ENCODE measurements at places on chromosomes 7 and 10. TPM values are rescaled to one million over a fixed set of nuclear protein-coding genes. Genes with fewer than 3 reads are reported as not detected.
A peak's percentile ranks its signal among the peaks of the same experiment; 100 is the strongest.

ENTPD7 gene
- total RNA-seq, result 7.4 TPM

DNA sequence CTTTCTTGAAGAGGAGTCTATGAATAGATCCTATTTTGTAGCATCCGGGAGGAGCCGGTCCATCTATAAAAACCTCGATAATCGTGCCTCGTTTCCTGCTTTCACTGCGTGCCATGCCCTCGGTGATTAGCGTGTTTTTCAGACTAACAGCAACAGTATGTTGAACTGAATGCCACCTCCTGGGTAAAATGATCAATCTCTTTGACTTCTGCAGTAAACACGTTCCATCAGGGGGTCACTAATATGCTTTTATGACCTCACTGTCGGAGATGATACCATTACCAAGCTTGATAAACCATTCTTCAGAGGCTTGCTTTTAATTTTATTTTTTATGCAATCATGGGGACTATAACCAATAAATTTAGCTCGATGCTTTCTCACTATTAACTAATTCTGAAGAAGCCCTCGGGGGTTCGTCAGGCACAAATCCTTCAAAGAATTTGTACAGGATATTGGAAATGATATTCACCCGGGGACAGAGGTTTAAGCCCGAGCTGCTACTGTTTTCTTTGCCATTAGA, 228.3 kb downstream of the ADARB2 start:
- H3K27ac ChIP-seq, result no peak overlapping the region
- no peak overlapping the region for H3K4me3 ChIP-seq
- no peak for DNase-seq
- H3K4me1 ChIP-seq, result no peaks in the 10 kb centered on the region

- no peaks in the 10 kb centered on the region for H3K27me3 ChIP-seq
- no peak for DNase-seq
- H3K4me3 ChIP-seq, result no peak overlapping the region
- H3K4me1 ChIP-seq, result no peaks in the 10 kb centered on the region
- no peaks in the 10 kb centered on the region for H3K36me3 ChIP-seq
Observed at GRCh38 chr10:125868372-125868975, 12.6 kb downstream of the DHX32 start.

DNA sequence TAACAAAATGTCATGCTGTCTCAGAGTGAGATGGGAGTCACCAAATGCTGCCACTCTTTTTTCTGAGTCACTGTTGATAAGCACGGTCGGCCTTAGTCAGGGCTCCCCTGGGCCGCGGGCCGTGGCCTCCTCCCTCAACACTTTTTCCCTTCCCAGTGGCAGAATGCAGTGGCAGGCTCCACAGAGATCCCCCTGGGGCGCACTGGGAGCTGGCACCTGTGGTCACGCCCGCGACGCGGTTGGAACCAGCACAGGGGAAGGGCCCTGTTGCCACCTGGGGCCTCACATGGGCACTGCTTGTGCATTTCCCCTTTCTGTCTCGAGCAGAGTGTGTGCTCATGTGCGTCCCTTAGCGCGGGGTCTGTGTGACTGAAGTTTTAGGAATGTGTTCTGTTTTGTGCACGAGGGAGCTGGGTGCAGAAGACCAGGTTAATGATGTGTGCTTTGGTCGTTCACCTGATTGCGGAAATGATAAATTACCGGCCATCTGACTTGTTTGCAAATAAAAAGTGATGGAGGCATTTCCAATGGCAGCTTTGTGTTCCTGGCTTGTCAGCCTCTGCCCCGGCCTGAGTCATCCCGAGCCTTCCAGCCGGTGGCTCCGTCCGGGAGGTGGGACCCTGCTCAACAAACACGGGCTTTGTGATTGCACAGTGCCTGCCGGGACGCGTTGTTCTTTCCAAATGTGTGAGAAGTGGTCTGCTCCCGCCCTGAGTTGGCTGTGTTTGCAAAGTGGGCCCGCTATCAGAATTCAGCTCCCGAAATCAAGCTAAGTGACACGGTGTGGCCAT, 100.7 kb downstream of the NKX6-2 start:
- H3K4me1 ChIP-seq, result peaks cover 17% of the 10 kb centered on the region
- no peak overlapping the region for H3K4me3 ChIP-seq
- DNase-seq, result no peak
- H3K27ac ChIP-seq, result no peak overlapping the region
- no peaks in the 10 kb centered on the region for H3K27me3 ChIP-seq
- H3K36me3 ChIP-seq, result no peaks in the 10 kb centered on the region

SPAM1 gene
- total RNA-seq, result not detected

GRB10 gene
- 0.20 TPM for total RNA-seq

PTCD1 gene
- total RNA-seq, result 11.4 TPM

ACTR3C gene
- total RNA-seq, result 4.5 TPM

- H3K27ac ChIP-seq, result no peak overlapping the region
- H3K27me3 ChIP-seq, result peaks cover 46% of the 10 kb centered on the region
- H3K36me3 ChIP-seq, result no peaks in the 10 kb centered on the region
- no peak for DNase-seq
- no peak overlapping the region for H3K4me3 ChIP-seq
Observed at GRCh38 chr10:27747096-27747451, 1.5 kb upstream of the MKX start.

DNA sequence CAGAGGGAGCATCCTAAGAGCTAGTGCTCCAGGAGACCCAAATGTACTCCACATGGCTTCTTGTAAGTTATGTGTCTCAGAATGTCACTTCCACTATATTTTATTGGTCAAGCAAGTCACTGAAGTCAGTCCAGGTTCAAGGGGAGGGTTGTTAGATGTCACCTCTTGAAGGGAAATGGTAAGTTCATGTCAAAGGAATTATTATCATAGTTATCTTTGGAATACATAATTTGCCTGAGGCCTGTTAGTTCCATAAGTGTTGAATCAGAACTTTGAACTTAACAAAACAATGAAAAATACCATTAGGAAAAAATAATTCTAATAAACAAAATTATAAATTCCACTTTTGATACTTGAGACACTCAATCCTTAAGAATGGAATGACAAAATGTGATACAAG, 30.6 kb downstream of the STAM start:
- H3K4me3 ChIP-seq, result no peak overlapping the region
- DNase-seq, result no peak
- H3K27ac ChIP-seq, result no peak overlapping the region

- H3K4me1 ChIP-seq, result no peaks in the 10 kb centered on the region
- no peak for DNase-seq
- H3K27me3 ChIP-seq, result no peaks in the 10 kb centered on the region
- H3K4me3 ChIP-seq, result no peak overlapping the region
- no peak overlapping the region for H3K27ac ChIP-seq
- H3K36me3 ChIP-seq, result no peaks in the 10 kb centered on the region
Observed at GRCh38 chr7:115676080-115676479, 354.5 kb downstream of the TFEC start.

DNA sequence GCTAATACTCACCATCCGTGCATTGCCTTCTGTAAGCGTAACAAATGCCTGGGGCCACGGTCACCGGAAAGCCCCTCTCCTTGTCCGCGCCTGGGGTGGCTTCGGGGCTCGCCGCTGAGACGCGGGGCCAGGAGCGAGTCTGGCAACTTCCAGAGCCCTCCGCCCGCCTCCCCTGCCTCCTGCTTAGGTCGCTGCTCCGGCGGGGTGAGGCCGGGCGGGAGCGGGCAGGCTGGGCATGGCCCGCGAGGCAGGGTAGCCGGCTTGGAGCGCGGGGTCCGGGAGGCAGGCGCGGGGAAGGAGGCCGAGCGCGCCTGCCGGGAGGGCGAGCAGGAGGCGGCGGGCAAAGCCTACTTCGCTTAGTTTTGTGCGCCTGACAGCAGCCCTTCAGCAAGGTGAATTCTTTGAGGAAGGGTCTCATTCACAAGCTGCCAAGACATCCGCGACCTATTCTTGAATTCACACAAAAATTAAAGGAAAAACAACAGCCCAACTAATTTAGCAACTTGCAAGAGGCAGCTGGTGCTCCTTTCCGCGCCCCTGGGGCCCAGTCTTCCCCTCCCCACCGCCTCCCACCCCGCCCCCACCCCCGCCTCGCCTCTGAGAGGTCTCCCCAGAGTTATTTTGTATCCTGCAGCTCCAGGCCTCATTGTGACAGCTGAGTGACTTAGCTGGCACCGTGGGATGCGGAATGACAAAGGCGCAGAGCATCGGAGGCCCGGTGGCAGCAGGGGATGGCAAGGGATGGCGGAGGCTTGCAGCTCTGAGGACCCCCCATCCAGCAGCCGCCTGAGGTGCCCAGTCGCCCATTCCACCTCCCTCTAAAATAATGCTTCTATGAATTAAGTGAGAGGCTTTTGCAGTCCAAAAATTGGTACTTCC, 12.8 kb upstream of the KAT6B start:
- no peak for DNase-seq
- H3K27ac ChIP-seq, result no peak overlapping the region
- no peak overlapping the region for H3K4me3 ChIP-seq
- no peaks in the 10 kb centered on the region for H3K4me1 ChIP-seq
- H3K27me3 ChIP-seq, result no peaks in the 10 kb centered on the region
- H3K36me3 ChIP-seq, result no peaks in the 10 kb centered on the region

- H3K4me3 ChIP-seq, result no peak overlapping the region
- DNase-seq, result no peak
- no peaks in the 10 kb centered on the region for H3K36me3 ChIP-seq
- H3K4me1 ChIP-seq, result no peaks in the 10 kb centered on the region
- no peaks in the 10 kb centered on the region for H3K27me3 ChIP-seq
Observed at GRCh38 chr7:23965296-23965695, 255.3 kb downstream of the STK31 start.

- H3K27ac ChIP-seq, result no peak overlapping the region
- DNase-seq, result no peak
- H3K4me1 ChIP-seq, result no peaks in the 10 kb centered on the region
- H3K27me3 ChIP-seq, result no peaks in the 10 kb centered on the region
Observed at GRCh38 chr7:41788556-41788955, 85.7 kb upstream of the INHBA start.

DNA sequence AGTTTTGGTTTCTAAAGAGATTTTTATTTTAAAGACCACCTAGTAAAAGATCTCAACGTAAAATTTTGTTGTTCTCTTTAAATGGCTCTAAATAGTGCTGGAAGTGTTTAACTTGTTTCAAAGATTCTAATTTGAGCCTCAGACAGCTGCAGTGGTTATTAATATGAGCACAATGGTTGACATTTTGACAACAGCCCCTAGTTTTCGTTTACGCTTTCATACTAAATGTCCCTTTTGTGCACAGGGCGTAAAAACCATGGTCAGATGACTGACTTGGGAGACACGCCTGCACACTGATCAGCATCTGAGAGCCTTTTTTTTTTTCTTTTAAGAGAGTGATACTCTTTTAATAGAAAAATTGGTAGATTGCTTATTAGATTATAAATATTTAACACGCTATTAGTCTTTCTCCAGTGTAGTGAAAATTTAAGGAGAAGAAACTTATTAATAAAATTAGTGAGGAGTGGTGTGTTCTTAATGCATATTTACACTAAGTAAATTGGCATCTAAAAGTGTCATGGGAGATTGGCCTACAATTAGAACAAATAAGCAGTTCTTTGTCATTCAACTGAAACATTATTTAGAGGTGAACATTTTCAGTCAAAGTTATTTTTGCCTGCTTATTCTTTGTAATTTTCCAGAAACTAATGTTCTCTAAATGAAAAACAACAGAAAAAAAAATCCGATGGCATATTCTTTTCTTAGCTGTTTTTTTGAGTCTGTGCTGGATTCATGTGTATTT, 182.8 kb upstream of the PHYHIPL start:
- H3K4me3 ChIP-seq, result no peak overlapping the region
- H3K36me3 ChIP-seq, result no peaks in the 10 kb centered on the region
- no peaks in the 10 kb centered on the region for H3K4me1 ChIP-seq
- no peak overlapping the region for H3K27ac ChIP-seq
- H3K27me3 ChIP-seq, result no peaks in the 10 kb centered on the region

- no peak for DNase-seq
- H3K4me3 ChIP-seq, result no peak overlapping the region
- no peaks in the 10 kb centered on the region for H3K4me1 ChIP-seq
Observed at GRCh38 chr10:29537799-29538198, 97.0 kb downstream of the SVIL start.

DNA sequence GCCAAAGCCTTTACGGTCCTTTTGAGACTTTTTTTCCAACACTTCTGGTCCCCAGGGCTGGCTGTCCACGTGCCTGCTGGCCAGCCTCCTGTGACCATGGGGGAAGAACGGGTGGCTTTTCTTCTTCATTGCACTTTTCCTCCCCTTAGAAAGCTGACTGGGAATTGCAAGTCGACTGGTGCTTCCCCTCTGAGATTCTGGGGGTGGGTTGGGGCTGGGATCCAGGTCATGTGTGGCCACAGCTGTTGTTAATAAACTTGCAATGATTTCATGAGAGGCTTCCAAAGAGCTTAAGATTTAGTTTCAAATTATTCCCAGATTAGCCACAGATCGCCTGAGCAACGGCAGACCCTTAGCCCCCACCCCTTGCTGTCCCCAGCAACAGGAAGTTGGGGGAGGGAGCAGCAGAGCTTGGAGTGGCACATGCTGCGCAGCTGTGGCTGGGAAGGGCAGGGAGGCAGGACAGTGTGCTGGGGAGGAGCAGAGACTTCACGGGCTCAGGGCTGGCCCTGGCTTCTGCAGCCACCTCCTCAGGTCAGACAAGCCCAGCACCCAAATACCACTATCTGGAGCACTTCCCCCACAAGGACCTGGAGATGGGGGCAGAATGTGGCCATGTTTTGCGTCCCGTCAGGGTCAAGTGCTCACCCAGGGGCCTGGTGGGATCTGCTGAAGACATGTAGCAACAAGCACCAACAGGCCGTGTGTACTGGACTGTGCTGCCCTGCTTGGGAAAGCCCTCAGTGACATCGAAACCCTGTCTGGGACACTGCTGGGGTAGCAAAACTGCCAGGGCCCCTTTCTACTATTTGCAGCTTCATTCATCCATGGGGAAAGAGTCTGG, 147.1 kb downstream of the RNF216 start:
- H3K36me3 ChIP-seq, result peaks cover 10% of the 10 kb centered on the region
- H3K4me1 ChIP-seq, result peaks cover 24% of the 10 kb centered on the region
- H3K27me3 ChIP-seq, result no peaks in the 10 kb centered on the region
- no peak overlapping the region for H3K27ac ChIP-seq
- no peak overlapping the region for H3K4me3 ChIP-seq

DNA sequence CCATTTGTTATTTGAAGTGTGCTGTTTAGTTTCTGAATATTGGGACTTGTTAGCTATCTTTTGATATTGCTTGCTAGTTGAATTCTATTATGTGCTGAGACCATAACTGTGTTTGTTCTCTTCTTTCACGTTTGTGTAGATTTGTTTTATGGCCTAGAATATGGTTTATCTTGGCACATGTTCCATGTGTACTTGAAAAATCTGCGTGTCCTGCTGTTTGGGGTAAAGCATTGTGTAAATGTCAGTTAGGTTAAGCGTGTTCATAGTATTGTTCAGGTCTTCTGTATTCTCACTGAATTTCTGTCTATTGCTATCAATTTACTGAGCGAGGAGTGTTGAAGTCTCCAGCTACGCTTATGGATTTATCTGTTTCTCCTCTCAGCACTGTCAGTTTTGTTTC, 19.4 kb downstream of the MMP21 start:
- no peak overlapping the region for H3K27ac ChIP-seq
- H3K4me1 ChIP-seq, result no peaks in the 10 kb centered on the region
- H3K27me3 ChIP-seq, result no peaks in the 10 kb centered on the region
- no peak for DNase-seq

DNA sequence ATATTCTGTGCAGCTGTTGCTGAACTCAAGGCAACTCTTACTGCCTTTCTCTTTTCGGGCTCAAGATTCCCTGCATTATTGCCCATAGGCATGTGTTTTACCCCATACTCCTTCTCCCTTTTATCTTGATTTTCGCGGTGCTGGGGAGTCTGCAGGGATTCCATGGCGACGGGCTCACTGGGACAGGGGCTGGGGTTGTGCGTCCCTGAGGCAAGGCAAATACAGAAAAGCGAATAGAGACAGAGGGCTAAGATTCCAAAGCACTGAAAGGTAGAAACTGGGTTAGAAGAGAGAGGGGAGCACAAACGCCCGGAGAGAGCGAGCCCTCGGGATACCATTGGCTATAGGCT, 519 bp upstream of the RPP38 start:
- peaks cover 18% of the 10 kb centered on the region for H3K4me1 ChIP-seq
- DNase-seq, result no peak
- peak overlapping the region; percentile 93 for H3K27ac ChIP-seq
- H3K4me3 ChIP-seq, result peak overlapping the region; percentile 56
- no peaks in the 10 kb centered on the region for H3K36me3 ChIP-seq

CLDN3 gene
- not detected for total RNA-seq
